ENCODE measurements at places on chromosomes 2 and 18.

GRCh38 chr2:206160125-206160806 lies 571 bp downstream of the EEF1B2 start:
- no peak for DNase-seq

- peak; percentile 88 for DNase-seq
Observed at GRCh38 chr2:178241844-178242551, 47.7 kb downstream of the OSBPL6 start.

DNA sequence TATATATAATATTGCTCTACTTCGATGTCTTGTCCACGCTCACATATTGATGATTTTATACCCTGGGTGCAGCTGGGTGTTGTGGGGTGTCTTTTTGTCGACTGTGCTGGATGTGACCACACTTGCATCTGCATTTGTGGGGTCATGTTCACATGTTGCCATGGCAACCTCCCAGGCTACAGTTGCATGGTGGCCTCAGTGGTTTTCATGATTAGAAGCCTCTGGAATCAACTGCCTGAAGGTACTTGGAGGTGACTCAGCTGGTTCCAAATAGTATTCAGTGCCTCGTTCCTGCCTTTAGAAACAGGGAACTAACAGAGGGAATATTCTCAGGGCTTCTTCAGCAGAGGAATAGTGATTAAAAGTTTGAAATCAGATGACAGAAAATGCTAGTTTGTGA lies 166.3 kb upstream of the NYAP2 start:
- no peak for DNase-seq

- DNase-seq, result no peak
Observed at GRCh38 chr2:215032153-215032552, 106.3 kb downstream of the ABCA12 start.

DNA sequence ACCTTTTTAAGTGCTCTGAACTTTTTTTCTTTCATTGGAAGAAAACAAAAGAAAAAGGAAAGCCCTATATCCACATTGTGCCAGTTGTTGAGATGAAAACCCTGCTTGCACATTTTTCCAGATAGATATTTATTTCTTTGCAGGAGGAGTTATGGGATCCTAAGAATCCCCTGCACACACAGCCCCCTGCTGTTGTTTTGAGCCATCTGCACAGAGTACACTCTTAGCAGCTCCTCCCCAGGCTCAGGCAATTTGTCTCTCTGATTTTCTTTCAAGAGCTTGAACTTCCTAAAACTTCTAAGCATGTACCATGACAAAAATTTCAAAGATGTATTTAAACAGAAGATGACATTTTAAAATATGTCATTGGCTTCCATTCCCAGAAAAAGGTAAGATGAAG lies 436.9 kb downstream of the METTL4 start:
- DNase-seq, result no peak

GRCh38 chr2:189318761-189319160 lies 122.5 kb upstream of the WDR75 start:
- DNase-seq, result no peak

GRCh38 chr2:120936476-120937334 lies 201.0 kb downstream of the GLI2 start:
- no peak for DNase-seq

- DNase-seq, result no peak
Observed at GRCh38 chr2:240353086-240353798, 82.2 kb upstream of the GPC1 start.

Measured in pons (tissue), 1 donor.